GM23248 (cell line): ENCODE measurements at places on chromosomes 2 and 18.

GRCh38 chr2:241217320-241218031 lies 29.0 kb downstream of the ANO7 start:
- peak; percentile 88 for DNase-seq

- DNase-seq = peak; percentile 56
Measured at GRCh38 chr2:18900691-18901141, 311.3 kb upstream of the NT5C1B start.

- no peak for DNase-seq
Measured at GRCh38 chr2:233480490-233481202, 85.9 kb downstream of the USP40 start.

GRCh38 chr2:11131166-11131920 lies 23.9 kb upstream of the SLC66A3 start:
- no peak for DNase-seq

DNA sequence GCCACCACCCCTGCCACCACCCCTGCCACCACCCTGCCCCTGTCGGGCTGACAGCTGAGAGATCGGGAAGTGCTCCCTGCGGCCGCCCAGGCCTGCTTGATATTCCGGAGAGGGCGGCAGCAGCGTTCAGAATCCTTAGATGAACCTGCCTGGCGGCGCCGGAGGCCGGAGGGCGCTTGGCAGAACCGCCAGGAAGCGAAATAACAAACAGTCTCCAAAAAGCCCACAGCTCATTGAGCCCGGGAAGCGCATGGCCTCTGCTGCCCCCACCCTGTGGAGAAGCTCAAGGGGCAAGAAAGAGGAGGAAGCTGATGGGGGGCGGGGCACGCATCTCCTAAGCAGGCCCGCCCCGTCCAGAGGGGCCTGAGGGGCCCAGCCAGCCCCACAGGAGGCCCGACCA lies 92.2 kb upstream of the MBOAT2 start:
- peak; percentile 50 for DNase-seq

- DNase-seq = peak; percentile 27
Measured at GRCh38 chr2:191942090-191942738, 95.3 kb upstream of the CAVIN2 start.

GRCh38 chr2:197174539-197175094 lies 136.0 kb downstream of the ANKRD44 start:
- peak; percentile 83 for DNase-seq

- peak; percentile 73 for DNase-seq
Measured at GRCh38 chr2:203681978-203682377, 24.5 kb upstream of the CD28 start.

- no peak for DNase-seq
Measured at GRCh38 chr2:233936089-233936488, 18.9 kb downstream of the TRPM8 start.

GRCh38 chr2:126792186-126792585 lies 106.5 kb upstream of the TEX51 start:
- no peak for DNase-seq

DNA sequence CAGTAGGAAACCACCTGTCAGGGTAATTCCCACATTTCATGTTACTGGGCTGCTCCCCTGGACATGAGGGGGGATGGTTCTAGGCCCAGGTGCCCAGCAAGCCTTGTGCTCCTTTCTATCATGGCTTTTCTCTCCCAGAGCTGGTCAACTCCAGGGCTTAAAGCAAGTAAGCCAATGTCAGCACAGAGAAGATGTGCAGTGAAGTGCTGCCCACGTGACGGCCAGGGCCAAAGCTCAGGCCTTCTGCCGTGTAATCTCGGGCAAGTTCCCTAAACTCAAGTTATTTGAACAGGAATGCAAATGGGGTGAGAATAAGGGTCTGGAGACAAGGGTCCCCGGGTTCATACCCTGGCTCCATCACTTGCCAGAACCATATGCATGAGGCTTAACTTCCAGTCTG lies 16.5 kb downstream of the SFXN5 start:
- DNase-seq = no peak
